ENCODE measurements at places on chromosomes 7 and 10.

GRCh38 chr7:141366091-141366621 is 185.1 kb upstream of the AGK start:
- DNase-seq, result no peak

DNA sequence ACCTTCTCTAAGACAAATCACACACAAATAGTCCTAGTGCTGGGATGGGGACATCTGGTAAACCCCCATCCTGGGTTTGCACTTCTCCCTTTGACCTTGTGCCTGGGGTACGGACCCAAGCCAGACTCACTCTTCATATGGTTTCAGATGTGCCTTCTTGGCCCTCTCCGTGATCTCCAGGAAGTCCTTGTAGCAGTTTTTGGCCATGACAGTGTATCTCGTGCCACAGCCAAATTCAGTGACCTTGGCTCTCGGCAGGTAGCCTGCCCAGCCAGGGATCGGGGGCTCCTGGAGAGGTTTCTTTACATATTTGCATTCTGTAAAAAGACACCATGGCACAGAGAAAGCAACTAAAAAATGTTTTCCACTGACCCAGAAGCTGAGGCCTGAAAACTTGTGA is 43.9 kb downstream of the PNLIPRP2 start:
- DNase-seq, result no peak

DNA sequence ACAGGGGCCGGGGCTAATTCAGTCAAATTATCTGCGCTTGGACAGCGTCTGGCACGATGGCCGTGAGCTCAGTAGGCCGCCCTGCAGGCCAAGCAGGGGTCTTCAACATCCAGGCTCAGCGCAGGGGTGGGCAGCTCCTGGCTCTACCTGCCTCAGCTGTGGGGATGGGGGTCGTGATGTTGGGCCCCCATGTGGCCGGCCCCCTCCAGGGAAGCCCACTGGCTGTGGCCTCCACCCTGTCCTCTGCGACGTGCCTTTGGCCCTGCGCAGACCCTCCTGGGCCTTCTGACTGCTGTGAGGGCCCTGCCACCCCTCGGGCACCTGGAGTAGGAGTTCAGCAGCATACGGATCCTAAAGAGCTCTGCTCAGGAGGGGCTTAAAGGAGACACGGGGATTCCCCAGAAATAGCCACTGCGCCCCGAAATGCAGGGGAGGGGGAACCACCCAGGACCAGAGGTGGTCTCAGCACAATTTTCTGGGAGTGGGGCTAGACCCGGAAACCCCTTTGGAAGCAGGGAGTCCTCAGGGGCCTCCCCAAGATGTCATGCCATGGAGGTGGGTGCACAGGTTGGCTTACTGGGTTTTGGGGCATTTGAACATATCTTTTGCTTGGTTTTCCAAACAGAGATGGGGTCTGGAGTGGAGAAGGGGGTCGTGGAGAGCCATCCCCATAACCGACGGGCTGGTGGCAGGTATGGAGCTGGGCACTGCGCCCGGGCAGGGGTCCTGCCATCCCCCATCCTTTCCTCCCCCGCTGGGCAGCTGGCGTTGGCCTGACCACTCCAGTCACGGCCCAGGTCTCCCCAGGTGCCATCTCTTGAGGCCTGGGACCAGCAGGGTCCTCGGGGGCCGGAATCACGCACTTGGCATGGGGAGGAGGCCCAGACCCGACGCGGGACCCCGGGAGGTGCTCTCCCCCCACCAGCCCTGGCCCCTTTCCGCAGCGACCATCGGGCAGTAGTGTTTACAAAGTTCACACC is 4.0 kb upstream of the ADAP1 start:
- DNase-seq, result no peak

DNA sequence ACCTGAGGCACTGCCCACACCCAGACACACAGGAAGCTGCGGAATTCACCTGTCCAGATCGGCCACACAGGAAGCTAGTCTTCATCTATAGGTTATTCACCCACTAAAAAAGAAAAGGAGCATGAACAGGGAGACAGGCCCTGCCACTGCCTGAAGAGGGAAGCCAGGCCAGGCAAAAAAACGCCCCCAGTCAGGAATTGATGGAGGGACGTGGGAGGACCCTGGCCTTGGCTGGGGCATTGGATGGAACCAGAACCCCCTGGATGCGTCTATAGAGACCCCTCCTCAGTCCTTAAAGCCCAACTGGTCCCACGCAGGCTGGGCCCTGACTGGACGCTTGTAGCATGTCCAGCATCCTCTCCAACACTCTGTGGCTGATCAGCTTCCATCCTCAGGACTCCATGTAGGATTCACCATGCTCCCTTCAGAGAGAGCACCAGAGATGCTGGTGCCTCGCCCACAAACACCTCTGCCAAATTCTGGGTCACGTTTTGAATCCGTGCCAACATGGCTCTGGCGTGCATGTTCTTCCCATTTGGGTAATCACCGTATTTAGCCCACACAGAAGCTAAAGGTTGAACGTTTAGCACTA is 259.3 kb upstream of the TCERG1L start:
- no peak for DNase-seq

GRCh38 chr7:12102126-12102525 is 109.0 kb upstream of the TMEM106B start:
- no peak for DNase-seq

GRCh38 chr10:78471326-78471722 is 437.7 kb downstream of the RPS24 start:
- no peak for DNase-seq

GRCh38 chr10:51770709-51771108 is 71.3 kb upstream of the CSTF2T start:
- DNase-seq, result no peak

- DNase-seq, result no peak
These were observed 351.1 kb upstream of the ETV1 start for GRCh38 chr7:14340393-14341074.

Measured in GM19239 (cell line).